Prostate gland (tissue), 2 donors: ENCODE measurements at places on chromosomes 7 and 10. TPM values are rescaled to one million over a fixed set of nuclear protein-coding genes. Genes with fewer than 3 reads are reported as not detected.

GALNT17 gene
- 46.7 TPM for total RNA-seq

SH2D4B gene
- not detected for total RNA-seq

FAM241B gene
- total RNA-seq, result 6.8 TPM

- H3K27ac ChIP-seq, result no peak overlapping the region
- no peaks in the 10 kb centered on the region for H3K27me3 ChIP-seq
- H3K4me1 ChIP-seq, result no peaks in the 10 kb centered on the region
- H3K36me3 ChIP-seq, result no peaks in the 10 kb centered on the region
Observed at GRCh38 chr10:114081911-114082583, 38.4 kb downstream of the ADRB1 start.

GRCh38 chr7:43392638-43393330 is 190.1 kb upstream of the STK17A start:
- H3K4me3 ChIP-seq, result no peak overlapping the region
- no peaks in the 10 kb centered on the region for H3K36me3 ChIP-seq
- H3K27ac ChIP-seq, result no peak overlapping the region
